ENCODE measurements at places on chromosomes 4 and X. TPM values are rescaled to one million over a fixed set of nuclear protein-coding genes. Genes with fewer than 3 reads are reported as not detected.

EMCN gene
- 0.49 TPM for total RNA-seq

TCEAL5 gene
- total RNA-seq: not detected

VCX3A gene
- total RNA-seq: not detected

TMEM156 gene
- total RNA-seq: not detected

MAGEA2B gene
- not detected for total RNA-seq

TENT5D gene
- total RNA-seq: not detected

ADRA2C gene
- total RNA-seq: 0.49 TPM

PABPC5 gene
- 4.1 TPM for total RNA-seq
